Head of caudate nucleus (tissue), 42 donors: ENCODE measurements at places on chromosomes 2 and 18.

DNA sequence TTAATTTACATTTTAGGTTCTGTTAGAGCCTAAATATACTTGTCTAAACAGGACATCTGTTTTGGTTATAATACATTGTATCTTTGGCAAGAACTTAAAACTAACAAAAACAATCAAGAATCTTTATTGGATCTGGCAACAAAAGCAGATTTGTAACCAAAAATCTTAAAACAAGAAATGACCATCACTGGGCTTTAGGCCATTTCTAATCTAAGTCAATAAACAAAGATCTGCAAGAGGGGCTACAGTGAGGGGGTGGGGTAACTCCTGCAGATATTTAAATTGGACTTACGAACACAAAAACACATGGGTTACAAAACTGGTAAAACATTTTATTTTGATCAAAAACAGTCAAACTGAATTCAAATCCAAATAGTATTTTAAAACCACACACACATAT lies 77.3 kb downstream of the SRBD1 start:
- DNase-seq: no peak

DNA sequence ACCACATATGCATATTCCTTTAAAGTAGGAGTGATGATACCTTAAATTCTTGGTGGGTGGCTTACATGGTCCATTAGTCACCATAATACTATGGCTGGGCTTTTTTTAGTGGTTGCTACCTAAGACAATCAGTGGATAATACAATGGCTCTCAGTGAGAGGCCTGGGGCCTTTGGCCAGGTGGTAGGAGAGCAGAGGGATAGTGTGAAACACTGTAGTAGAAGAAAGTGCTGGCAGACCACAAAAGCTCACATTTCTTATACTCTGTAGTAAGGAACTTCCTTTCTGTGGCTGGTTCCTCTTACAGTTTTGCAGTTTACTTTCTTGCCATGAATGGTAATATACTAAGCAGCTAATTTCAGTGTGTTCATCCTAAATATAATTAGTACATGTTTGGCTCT lies 583.5 kb downstream of the XIRP2 start:
- DNase-seq: no peak

GRCh38 chr18:12606592-12607315 lies 51.2 kb downstream of the SPIRE1 start:
- no peak for DNase-seq

DNA sequence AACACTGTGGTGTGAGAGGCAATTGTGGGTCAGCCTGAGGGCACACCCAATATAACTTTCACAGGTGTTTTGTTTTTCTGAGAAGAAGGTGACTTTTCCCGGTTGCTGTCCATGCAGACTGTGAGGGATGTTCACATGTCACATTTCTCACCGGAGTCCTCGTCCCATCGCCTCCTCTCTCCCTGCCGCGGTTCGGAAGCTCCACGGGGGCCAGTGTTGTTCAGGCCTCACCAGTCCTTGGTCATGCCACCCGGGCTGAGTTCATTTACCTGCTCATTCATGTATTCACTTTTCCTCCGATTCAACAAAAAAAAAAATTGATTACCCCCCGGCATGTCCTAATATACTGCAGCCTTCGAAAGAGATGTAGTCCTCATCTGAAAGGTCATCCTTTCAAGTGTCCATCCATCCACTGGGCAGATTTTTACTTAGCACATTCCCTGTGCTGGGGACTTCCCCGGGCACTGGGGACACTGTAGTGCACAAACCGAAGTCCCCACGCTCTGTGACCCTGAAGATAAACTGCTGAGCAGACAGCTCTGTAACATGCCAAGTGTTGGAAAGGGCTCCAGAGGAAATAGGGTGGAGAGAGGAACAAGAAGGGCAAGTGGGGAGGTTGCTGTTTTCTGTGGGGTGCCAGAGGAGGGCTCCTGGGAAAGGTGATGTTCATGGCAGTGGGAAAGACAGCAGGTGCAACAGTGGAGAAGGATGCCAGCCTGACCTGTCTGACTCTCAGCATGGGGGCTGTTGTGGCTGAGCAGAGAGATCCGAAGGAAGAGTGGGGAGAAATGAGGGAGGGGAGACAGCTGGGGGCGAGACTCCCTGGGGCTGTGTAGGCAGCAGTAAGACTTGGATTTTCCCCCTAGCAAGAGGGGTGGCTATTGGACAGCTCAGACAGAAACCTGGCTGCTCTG lies 22.4 kb downstream of the LRRFIP1 start:
- DNase-seq: no peak

DNA sequence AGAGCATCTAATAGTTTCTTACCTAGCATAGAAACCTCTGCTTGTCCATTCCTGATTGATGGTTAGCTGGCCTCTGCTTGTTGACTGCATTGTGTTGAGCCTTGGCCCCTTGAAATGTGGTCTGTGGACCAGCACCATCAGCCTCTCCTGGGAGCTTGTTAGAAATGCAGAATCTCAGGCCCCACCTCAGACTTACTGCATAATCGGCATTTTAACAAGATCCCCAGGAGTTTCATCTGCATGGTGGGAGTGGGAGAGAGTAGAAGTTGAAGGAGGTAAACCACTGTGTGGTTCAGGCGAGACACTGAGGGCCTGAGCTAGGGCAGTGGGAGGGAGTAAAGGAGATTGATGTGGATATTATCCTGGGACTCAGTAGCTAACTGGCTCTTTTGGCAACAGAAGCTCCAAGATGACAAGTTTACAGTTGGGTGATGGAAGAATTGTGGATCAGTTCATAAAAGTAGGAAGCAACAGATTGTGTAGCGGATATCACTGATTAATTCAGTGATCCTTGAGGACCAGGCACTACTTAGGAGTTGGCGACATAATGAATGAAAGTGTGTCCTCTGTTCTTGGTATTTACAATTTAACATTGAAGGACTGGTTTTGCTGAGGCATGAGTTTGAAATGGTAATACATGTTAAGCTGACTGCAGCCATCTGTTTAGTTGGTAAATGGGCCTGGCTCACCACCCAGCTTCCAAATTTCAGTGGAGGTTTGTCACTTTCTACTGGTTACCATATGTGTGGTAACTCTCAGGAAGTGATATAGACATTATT lies 20.9 kb downstream of the PHLPP1 start:
- no peak for DNase-seq

DNA sequence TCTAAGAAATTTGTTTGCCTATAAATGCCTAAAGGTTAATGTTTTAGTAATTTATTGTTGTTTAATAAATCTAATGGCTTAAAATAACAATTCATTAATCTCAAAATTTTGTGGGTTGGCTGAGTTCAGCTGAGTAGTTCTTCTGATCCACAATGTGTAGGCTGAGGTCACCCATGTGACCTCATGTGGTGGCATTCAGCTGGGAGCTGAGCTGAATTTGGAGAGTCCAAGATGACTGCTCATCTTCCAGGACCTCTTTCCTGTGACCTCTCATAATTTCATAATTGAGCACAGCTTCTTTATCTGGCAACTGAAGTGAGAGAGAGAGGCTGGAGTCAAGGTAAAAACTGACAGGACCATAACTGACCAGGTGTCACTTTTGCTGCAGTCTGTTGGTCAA lies 132.4 kb downstream of the TXNL1 start:
- DNase-seq: no peak

GRCh38 chr2:176709149-176709951 lies 440.1 kb downstream of the MTX2 start:
- no peak for DNase-seq

- DNase-seq: no peak
These were observed 111.5 kb upstream of the SH3BP4 start for GRCh38 chr2:234840336-234840735.

DNA sequence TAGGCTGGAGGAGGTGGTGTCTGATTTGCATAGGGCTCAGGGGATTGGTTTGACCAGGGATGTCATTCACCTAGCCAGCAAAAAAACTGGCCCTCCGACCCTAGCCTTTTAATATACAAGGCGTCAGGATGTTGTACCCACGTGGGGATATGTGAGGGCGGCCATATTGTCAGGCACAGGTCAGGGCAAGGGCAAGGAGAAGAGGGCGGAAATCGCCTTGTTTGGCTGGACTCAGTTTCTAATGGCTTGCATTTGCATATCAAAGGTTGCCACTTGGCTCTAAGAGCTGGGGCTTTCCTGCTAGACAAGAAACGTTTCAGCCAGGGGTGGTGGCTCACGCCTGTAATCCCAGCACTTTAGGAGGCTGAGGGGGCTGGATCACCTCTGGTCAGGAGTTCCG lies 24.9 kb upstream of the PDCL3 start:
- DNase-seq: no peak

DNA sequence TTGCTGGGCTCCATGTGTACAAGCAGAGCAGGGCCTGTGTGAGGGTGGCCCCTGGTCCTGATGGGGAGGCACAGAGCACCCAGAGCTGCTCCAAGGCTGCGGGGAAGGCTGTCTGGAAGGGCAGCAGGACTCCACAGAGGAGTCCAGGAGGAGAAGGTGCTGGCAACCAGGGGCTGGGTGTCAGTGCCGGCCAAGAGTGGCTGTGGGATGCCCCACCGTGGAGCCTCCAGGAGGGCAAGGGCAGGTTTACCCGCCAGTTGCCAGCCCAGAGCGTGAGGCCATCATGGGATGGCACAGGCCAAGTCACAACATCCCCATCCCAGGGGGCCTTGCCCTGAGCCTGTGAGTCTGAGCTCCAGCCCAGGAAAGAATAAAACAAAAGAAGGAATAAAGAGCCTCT lies 241.8 kb downstream of the NAPG start:
- DNase-seq: no peak

- DNase-seq: no peak
These were observed 192.8 kb downstream of the ARHGAP15 start for GRCh38 chr2:143321994-143322393.

GRCh38 chr18:79914614-79915160 lies 36.8 kb downstream of the SLC66A2 start:
- no peak for DNase-seq
